ENCODE measurements at places on chromosomes 5 and 9.

- no peak for DNase-seq
Measured at GRCh38 chr9:97387936-97388684, 23.8 kb upstream of the TDRD7 start.

DNA sequence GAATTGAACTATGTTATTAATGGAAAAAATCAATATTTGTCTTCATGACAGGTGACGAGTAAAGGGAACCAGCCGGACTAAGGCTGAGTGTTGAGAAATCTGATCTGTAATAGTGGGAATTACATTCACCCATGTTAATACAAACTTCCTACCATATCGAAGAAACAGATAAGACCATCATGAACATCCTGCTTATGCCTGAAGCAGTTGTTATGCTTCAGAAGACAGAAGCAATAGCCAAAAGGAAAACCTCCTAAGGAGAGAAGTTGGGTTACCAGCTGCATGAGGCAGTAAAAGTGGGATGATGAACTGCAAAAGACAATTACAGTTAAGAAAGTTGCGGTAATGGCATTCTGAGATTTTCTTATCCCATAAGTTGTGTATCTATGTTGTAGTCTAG lies 281.5 kb downstream of the GABRB2 start:
- no peak for DNase-seq

GRCh38 chr9:87770616-87771315 lies 44.8 kb downstream of the CTSL start:
- no peak for DNase-seq

DNA sequence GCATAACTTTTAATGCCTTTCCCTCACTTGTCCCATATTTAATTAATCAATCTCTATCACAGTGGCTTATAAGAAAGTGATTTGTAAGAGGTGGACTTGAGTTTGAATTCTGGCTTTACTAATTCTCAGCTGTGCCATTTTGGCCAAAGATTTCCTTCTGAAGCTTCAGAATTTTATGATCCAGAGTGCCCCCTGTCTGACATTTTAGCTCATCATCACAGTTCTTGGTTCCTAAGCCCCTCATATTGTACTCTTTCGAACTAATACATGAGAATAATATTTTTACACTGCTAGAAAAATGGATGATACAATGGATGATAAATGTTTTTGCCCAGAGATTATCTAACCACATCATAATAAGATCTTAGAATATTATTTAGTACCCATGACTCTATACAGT lies 1014.1 kb downstream of the PTPRD start:
- no peak for DNase-seq

- no peak for DNase-seq
Measured at GRCh38 chr5:59437176-59437575, 456.4 kb downstream of the PDE4D start.

DNA sequence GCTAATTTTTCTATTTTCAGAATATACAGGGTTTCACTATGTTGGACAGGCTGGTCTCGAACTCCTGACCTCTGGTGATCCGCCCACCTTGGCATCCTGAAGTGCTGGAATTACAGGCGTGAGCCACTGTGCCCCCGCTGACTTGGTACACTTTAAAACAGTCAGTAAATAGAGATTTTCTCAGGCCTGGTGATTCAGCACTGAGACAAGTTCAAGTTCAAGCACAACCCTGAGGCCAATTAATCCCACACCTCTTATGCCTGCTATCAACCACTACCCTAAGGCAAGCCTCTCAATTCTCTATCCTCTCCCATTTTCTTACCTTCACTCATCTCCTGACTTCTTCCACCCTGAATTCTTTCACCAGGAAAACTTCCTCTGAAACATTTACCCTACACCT lies 18.9 kb downstream of the MUSK start:
- no peak for DNase-seq

- DNase-seq = no peak
Measured at GRCh38 chr9:36018891-36019720, 17.6 kb upstream of the RECK start.

DNA sequence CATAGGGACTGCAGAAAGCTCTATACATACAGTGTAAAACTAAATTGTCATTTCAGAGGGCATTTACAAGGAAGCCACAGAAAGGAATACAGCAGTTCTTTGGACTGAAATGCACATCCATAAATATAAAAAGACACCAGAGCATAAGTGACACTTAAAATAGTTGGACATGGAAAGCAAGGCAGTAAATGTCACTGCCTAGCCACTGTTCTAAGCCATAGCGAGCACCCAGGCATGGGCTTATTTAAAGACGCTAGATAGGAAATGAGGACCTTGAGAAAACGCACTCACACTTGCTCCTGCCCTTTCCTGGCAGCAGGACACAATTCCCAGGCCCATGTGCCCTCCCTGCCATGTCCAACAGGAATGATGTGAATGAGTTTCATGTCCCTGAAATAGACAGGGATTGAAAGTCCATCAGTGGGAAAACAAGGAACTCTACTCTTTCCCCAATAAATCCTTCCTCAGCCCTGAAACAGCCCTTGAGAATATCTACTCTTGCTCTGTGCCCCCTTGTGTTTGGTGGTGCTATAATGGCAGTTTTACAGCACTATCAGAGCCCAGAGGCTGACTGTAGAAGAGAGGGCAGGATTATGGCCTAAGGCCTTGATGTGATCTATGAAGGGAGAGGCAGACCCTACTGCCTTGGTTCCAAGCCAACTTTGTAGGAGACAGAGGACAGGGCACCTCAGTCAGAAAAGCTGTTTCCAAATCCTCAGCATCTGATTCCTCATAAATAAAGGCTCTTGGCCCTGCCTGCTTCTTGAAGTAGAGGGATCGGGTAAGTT lies 182.9 kb downstream of the SAXO1 start:
- no peak for DNase-seq

GRCh38 chr5:142514196-142514595 lies 171.7 kb downstream of the FGF1 start:
- DNase-seq = no peak

- no peak for DNase-seq
Measured at GRCh38 chr9:19598722-19599121, 189.9 kb downstream of the ACER2 start.

Data from suppressor macrophage (primary cell).